Thoracic aorta (tissue), 2 donors: ENCODE measurements at places on chromosomes 4 and X.

DNA sequence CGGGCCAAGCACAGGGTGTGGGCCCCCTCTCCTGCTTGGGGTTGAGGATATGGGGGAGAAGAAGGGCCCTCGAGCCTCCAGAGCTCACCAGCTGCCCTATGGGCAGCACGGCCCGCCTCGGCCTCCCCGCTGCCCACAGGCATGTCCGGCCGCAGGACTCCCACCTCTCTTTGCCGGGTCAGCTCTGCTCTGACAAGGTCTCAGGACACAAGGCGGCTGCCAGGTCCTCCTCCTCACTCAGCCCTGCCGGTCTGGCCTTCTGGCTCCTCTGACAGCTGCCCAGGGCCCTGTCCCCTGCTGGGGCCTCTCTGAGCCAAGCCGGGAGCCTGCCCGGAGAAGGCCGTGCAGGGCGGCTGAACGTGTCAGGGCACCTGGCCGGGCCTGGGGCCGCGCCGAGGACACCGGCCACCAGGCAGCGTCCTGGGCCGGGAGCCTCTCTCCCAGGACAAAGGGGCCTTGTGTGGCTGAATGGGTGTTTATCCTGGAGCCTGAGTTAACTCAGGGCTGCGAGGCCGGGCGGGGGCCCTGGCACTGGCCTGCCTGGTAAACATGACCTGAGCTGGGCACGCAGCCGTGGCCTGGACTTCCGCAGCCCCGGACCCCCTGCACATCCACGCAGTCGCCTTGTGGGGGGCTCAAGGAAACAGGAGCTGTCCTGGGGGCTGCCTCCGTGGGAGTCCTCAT lies 25.7 kb downstream of the TACC3 start:
- DNase-seq = no peak

DNA sequence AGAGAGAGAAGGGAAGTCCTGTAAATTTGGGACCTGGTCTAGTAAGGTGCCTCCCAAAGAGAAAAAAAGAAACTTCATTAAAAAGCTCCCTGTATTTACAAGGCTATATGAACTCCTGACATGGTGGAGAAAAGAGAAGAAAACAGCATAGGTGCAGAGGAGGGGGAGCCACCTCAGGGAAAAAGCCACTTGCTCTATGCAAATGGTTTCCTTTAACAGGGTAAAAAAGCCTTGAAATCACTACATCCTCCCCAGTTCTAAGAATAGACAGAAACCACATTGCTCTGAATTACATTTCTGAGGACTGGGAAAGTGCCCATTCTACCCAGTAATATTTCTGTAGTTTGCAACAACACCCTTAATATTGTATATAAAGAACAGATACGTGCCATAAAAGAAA lies 165.5 kb downstream of the KLF8 start:
- DNase-seq = no peak

DNA sequence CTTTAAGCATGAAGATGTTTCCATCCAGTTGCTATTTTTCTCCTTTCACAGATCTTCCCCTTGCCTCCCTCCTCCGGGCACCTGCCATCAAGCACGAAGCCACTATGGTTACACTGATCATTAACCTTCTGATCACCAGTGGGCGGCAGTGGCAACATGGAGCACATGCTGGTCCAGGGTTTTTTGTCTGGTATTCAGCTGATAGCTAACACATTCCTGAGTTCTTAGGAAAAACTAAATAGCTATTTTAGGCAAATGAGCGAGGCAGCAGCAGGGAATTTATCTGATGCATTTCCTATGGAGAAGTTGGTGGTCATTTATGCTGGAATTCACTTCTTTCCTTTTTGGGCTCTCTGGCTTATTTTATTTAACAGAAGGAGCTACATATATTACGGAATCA lies 22.9 kb downstream of the SHISA3 start:
- DNase-seq = no peak

- DNase-seq = no peak
These were observed 38.7 kb downstream of the CNKSR2 start for GRCh38 chrX:21412883-21413282.

- no peak for DNase-seq
These were observed 977.1 kb downstream of the FAT4 start for GRCh38 chr4:126291886-126292285.

GRCh38 chr4:88743696-88744095 lies 46.1 kb upstream of the NAP1L5 start:
- no peak for DNase-seq

GRCh38 chrX:119495734-119496726 lies 27.8 kb downstream of the SLC25A5 start:
- DNase-seq = no peak

- no peak for DNase-seq
These were observed 11.1 kb downstream of the CENPU start for GRCh38 chr4:184722798-184723197.

DNA sequence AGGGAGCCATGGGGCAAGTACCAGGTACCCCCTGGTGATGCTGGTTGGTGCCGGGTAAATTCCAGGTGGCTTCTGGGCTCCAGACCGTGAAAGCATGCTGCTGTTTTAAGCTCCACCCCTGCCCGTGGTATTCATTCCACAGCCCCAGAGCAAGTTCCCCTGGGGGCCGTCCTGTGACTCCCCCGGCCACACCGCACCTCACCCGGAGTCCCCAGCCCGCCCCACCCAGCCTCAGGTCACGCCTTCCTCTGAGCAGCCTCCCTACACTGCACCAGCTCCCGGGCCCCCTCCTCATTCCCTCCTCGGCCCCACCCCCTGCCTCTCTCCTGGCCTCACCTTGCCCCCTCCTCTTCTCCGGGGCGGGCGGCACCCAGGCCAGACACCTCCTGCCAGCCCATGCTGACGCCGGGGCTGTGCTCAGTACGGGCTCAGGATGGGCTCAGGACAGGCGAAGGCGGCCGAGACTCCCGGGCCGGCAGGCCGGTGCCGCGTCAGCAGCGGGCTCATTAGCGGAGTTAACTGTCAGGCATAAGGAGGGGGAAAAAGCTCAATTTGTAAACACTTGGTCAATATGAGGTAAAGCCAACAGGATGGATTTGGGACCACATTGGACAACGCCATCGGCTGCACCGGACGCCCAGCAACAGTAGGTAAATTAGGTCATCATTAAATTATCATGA lies 127.4 kb downstream of the FAM53A start:
- DNase-seq = no peak

DNA sequence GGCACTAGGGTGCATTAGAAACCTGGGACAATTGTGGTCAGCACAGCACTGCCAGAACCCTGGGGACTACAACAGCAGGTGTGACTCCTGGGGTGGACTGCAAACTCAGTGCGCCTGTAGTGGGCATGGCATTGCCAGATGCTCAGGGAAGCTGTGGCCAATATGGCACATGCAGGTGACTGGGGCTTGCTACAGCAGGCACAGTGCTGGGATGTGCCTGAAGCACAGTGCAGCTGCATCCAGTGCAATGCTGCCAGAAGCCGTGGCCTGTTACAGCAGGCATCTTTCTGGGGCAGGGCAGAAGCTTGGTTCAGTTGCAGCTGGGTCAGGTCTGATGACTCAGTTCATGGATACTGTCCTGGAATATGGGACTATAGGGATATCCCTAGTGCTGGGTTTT lies 445.8 kb downstream of the CCSER1 start:
- DNase-seq = no peak

DNA sequence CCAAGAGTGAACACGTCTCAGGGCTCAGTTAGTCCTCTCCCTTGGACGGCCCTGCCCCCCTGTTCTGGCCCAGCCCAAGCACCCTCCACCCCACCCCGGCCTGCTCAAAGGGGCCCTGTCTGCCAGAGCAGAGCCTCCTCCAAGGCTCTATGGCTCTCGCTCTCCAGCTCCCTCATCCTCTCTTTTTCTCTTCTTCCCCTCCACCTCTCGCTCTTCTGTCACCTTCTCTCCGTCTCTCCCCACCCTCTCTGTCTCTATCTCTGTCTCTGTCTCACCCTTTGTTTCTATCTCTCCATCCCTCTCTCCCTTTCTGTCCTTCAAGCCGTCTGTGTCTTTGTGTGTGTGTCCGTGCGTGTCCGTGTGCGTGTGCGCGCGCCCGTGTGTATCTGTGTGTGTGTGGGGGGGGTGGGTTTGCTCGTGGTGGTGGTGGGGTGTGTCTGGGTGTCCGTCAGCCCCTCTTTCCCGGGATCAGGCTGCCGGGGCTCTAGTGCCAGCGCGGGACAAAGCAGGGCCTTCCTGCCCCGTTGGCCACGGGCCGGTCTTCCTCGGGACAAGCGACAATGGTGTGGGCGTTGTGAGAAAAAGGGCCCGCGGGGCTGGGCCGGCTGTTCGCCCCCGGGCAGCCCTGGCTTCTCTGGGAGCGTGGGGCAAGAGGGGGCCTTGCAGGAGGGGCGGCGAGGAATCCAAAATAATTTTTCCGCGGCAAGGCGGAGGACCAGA lies 8.7 kb downstream of the FRG2 start:
- no peak for DNase-seq

GRCh38 chrX:48737940-48738339 lies 23.6 kb upstream of the GLOD5 start:
- no peak for DNase-seq
